ENCODE measurements at places on chromosomes 6 and 20.
A peak's percentile ranks its signal among the peaks of the same experiment; 100 is the strongest.

GRCh38 chr6:38634518-38634917, 5.2 kb downstream of the BTBD9 start:
- no peak for DNase-seq

GRCh38 chr6:64034910-64035655, 399.5 kb downstream of the PHF3 start:
- no peak for DNase-seq

GRCh38 chr20:36349384-36350170, 43.4 kb downstream of the DLGAP4 start:
- DNase-seq: no peak

DNA sequence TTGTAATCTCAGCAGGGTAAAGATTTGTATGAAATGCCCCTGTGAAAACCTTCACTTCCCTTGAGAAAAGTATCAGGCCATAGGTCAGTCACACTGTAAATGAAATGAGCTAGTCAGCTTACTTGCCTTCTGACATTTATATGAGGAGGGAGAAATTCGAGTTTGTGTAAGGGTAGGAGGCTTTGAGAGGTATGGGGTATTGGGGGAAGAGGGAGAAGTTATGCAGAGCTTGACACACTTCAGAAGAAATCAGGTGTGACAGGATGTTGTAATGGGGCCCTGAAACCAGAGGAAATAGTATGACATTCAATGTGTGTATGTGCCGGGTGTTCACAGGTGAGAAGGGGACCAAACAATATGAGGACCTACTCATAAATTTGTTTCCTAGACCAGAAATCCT, 64.2 kb upstream of the CCN6 start:
- no peak for DNase-seq

DNA sequence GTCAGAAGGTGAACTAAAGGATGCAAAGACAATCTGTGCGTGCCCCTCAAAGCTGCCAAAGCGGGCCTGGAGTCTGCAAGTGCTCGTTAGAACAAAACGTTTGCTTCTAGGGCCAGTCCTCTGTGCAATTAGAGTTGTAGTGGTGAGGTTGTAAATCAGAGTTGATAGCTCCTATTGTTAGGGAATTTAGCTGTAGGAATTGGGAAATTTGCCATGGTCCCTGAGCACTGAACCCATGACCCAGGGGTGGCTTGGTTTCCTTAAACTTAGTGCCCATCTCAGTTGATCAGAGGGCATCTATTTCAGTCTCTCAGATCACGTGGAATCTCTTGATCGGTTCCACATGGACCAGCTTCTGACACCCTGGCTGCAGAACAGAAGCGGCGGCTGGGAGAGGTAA, 18.8 kb upstream of the RPS6KA2 start:
- DNase-seq: no peak

GRCh38 chr6:44897316-44897715, 430.8 kb upstream of the RUNX2 start:
- DNase-seq: no peak

DNA sequence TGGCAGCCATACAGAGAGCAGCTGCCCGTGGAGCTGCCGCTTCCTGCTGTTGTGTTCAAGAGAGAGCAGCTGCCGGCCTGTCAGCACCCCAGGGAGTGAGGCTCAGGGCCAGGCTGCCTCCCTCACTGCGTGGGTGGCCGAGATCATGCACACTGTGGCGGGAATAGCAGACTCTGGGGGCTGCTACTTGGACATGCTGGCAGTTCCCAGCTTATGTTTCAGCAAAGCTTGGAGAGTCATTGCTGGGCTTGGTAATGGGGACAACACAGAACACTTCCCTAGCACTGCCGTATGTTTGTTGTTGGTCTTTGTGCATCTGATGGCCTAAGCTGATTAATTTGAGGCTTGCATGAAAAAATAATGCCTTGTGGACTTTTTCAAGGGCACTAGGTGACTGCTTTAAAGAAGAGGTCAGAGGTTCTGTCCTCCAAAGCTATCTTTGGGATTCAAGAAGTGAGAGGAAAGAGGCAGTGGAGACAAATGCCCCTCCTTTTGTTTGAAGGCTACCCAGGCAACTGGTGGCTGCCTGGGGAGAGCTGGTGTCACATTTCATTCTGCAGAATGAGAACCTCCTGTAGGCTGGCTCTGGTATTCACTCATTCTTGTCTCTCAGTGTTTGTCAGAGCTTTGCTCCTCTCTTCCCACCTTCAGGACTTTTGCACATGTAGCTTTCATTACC, 18.8 kb downstream of the MRAP2 start:
- no peak for DNase-seq

DNA sequence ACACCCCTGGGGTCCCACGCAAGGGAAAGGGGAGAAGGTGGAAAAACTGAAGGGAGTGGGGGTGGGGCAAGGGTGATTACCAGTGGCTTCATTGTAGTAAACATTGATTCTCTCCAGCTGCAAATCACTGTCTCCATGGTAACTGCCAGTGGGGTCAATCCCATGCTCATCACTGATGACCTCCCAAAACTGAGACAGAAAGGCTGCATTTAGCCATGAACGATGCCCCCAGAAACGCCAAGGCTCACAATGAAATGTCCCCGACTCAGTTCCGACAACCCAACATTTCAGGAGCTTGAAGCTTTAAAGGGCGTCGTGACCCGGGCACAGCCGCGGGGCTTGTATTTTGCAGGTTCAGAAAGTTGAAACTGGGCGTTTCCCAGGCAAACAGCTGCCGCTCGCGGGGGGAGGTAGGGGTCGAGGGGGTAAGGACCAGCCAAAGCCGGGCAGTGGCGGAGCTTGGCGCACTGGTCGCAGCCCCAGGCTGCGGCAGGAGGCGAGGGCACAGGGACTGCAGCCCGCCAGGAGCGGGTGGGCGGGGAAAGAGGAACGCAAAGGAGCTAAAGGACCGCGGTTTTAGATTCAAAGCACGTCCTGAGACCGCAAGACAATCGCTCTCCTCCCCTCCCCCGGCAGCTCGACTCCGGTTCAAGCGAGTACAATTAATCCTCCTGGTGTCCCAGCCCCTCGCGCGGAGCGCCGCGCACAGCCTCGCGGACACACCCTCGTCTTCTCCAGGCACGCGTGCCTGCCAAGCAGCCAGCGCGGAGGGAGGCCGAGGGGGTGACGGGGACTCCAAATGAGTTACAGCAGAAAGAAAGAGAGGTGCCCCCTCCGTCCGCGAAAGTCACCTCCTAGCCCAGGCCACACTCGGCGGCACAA, 731 bp downstream of the TUBB2B start:
- peak; percentile 78 for DNase-seq

GRCh38 chr6:119215885-119216590, 133.5 kb downstream of the MAN1A1 start:
- DNase-seq: peak; percentile 35

All from hematopoietic multipotent progenitor cell treated with erythropoietin and hydrocortisone succinate and interleukin-3 and kit ligand, for 4 days (in vitro differentiated cells).